ENCODE measurements at places on chromosomes 1 and 21.

- DNase-seq, result no peak
Observed at GRCh38 chr1:112689842-112690237, 15.4 kb downstream of the MOV10 start.

DNA sequence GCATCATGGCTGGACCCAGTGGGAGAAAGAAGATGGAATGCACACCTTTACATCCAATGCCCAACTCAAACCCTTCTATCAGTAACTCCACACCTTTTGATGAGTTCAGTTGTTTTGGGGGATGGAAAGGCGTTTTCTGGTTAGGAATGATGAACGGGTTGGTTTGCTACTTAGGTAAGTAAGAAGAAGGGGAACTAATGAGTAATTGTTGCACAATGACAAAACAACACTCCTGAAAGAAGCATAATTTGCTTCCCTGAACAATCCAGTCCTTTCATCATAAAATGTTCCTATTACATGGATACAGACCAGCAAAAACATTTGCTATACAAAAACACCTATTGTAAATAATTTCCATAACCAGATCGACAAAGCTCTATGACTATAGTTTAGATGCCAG lies 35.9 kb upstream of the NFIA start:
- no peak for DNase-seq

GRCh38 chr1:90434460-90434859 lies 282.6 kb downstream of the BARHL2 start:
- DNase-seq, result no peak

- DNase-seq, result no peak
Observed at GRCh38 chr1:228043281-228043848, 36.6 kb downstream of the WNT3A start.

DNA sequence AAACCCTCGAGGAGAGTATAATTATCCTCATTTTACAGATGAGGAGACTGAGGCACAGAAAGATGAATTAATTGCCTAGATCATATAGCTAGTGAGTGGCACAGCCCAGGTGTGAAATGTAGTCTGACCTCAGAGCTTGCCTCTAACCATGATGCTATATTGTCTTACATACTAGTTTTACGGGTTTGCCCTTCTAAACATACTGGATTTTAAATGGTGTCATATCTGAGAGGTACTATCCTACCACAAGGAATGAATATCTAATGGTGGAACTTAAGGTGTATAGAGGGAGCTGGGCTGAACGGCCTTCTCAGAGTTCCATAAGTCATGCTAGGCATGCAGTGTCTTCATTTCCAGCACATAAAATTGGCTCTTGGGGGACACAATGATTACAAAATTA lies 77.9 kb upstream of the EDEM3 start:
- DNase-seq, result no peak

DNA sequence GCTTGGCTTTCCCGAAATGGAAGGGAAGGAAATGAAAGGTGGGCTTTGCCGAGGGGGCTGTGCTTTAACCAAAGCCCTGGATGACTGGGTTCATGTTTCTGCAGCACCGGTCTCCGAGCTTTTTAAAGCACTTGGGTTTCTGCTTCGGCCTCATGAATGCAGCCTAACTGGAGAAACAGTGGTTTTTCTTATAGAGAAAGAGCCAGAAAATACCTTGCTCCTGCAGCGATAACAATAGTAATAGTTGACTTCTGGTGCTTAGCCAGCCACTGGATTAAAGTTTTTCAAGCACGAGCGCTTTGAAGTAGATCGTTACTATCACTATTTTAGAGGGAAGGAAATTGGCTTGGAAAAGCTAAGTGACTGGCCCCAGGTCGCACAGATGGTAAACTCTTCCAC lies 500 bp upstream of the DOCK7 start:
- DNase-seq, result no peak

DNA sequence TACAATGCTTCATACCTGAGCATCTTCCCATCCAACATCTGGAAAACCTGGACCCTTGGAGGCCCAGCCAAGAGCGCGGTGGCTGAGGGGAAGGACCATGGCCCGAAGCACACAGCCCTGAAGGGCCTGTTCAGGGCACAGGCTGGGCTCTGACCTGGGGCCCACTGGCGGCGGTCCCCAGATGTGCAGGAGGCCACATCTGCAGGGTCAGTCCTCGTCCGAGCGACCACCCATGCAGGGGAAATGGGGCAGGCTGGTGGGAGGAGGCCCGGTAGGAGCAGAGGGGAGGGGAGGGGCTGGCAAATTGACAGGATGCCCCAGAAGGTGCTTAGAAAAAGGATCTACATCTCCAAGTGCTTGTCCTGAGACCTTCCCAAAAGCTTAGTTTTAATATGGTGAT lies 59.9 kb downstream of the DISP3 start:
- no peak for DNase-seq

DNA sequence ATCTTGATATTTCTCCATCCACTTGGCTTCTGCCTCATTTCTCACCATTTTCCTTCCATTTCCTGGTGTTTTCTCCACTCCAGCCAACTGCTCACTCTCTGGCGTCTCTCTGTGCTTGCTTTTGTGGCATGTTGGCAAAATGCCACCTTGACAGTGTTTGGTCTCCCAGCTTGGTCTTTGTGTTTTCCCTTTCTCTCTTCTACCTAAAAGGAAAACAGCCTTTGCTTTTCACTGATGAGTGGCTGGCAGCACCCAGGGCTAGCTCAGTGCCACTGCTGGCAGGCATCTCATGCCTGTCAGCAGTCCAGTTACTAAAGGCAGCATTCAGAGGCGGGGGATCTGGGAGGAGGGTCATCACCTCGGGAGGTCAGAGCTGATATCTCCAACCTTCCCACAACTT lies 55.3 kb upstream of the DSCAM start:
- no peak for DNase-seq

DNA sequence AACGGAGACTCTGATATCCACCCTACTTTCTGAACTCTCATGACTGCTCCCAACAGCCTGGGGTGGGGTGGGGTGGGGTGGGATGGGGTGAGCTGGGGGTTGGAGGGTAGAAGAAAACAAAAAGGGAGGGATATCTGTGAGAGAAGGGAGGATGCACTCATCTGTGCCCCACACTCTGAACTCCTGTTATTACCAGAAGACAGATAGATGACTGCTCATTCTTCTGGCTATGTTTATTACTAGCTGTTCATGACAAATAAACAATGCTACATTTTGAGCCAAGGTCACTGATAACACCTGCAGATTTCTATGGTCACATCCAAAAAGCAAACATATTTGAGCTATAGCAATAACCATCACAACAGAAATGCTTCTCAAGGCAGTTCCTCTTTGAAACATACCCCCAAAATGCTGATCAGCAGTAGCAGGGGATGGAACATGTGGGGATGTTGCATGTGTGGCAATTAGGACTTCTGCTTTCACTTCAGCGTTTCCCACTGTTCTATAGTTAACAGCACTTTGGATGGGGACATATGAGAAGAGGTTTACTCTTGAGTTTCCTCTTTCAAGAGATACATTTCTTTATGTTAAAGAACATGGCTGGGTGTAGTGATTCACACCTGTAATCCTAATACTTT lies 43.3 kb downstream of the GPR3 start:
- DNase-seq, result no peak

- no peak for DNase-seq
Observed at GRCh38 chr1:92804721-92805201, 19.9 kb upstream of the EVI5 start.

Measured in stimulated activated CD8-positive, alpha-beta memory T cell treated with anti-CD3 and anti-CD28 coated beads, Interleukin-12 subunit alpha, Interleukin-12 subunit beta, amount 100 ng/mL, for 4 hours (primary cell).